MG63 (cell line): ENCODE measurements at places on chromosomes 16 and 17. TPM values are rescaled to one million over a fixed set of nuclear protein-coding genes. Genes with fewer than 3 reads are reported as not detected.

The IRX5 gene
- 16.7 and 26.4 TPM in 2 replicates for total RNA-seq

The EFCAB13 gene
- total RNA-seq: 0.05 and 0.30 TPM in 2 replicates

The C16orf86 gene
- not detected in 2 replicates for total RNA-seq

The BEAN1 gene
- total RNA-seq: 0.56 TPM in 1 of 2 replicates, not detected in the other

The KRT40 gene
- total RNA-seq: not detected in 2 replicates

The NGFR gene
- total RNA-seq: 3.4 and 3.6 TPM in 2 replicates

The CCL8 gene
- total RNA-seq: not detected in 2 replicates

The DDX28 gene
- 17.9 and 18.0 TPM in 2 replicates for total RNA-seq

The SP6 gene
- not detected in 2 replicates for total RNA-seq

The C17orf78 gene
- total RNA-seq: not detected in 2 replicates

The IL17C gene
- not detected in 2 replicates for total RNA-seq

The MED31 gene
- 7.7 and 10.6 TPM in 2 replicates for total RNA-seq

The STAC2 gene
- not detected in 2 replicates for total RNA-seq

The PYY gene
- not detected in 2 replicates for total RNA-seq

The CCL17 gene
- not detected in 2 replicates for total RNA-seq

The SOX9 gene
- total RNA-seq: 0.82 and 3.0 TPM in 2 replicates

The SLX1B gene
- total RNA-seq: 41.9 and 71.1 TPM in 2 replicates

The NTN3 gene
- total RNA-seq: not detected in 2 replicates

The SRCIN1 gene
- total RNA-seq: 0.05 and 0.07 TPM in 2 replicates

The PSMD11 gene
- total RNA-seq: 70.7 and 110 TPM in 2 replicates

The GPR139 gene
- total RNA-seq: not detected in 2 replicates

The NME3 gene
- 0.46 TPM in 1 of 2 replicates, not detected in the other for total RNA-seq

The COA3 gene
- total RNA-seq: 65.1 and 90.5 TPM in 2 replicates
